ENCODE measurements at places on chromosomes 16 and 17.
A peak's percentile ranks its signal among the peaks of the same experiment; 100 is the strongest.

- no peak for DNase-seq
Measured at GRCh38 chr16:20675488-20676267, 21.8 kb downstream of the ACSM1 start.

GRCh38 chr16:11128211-11129141 lies 127.5 kb downstream of the SOCS1 start:
- no peak for DNase-seq

DNA sequence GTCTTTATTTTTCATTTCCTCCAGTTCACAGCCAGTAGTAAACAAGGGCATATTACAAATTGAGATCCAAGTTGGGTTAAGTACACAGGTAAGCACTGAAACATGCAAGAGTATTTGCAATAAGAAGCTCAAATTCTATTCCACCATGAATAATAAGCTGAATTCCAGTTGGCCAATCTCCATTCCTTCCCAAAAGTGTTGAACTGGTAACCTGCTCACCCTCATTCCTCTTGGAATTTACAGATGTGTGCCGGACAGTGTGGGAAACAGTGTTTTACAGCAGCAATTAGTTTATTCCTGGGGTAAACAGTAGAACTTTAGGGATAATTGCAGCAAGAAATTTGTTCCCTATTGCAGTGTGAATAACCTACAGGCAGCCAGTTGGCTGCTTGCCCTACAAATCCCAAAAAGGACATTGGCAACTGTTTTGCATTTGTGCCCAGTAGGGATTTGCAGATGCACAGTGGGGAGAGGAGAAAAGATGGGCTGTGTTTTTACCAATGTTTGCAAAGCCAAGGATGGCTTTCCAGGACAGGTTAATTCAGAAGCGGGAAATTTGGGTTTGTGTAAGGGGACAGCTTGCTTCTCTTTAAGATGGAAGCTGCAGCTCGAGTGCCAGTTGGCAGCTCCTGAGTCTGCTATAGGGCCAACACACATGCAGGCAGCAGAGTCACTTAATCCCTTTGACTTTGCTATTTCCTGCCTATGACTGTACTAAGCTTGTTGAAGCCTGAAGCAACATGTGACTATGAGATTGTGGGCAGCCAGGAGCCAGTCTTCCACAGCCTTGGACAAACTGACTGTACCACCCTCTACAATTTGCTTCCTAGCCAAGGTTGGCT lies 318.9 kb downstream of the MAP2K6 start:
- DNase-seq: no peak

DNA sequence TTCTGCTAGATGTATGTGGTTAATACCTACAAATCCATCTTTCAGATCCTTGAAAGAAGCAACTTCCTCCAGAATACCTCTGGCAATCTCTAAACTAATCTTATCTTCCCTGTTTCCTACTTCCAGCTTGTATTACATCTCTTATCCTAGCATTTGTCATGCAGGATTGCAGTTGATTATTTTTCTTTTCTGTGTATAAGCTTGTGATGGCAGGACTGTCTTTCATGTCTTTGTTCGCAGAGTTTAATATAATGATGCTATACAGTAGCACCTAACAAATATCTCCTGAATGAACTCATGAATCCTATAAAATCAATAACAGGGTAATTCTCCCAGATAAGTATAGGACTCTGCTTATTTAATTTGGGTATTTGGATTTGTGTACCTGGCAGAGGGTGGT lies 12.2 kb upstream of the UBE2G1 start:
- no peak for DNase-seq

GRCh38 chr17:19261426-19261825 lies 24.3 kb downstream of the EPN2 start:
- no peak for DNase-seq

DNA sequence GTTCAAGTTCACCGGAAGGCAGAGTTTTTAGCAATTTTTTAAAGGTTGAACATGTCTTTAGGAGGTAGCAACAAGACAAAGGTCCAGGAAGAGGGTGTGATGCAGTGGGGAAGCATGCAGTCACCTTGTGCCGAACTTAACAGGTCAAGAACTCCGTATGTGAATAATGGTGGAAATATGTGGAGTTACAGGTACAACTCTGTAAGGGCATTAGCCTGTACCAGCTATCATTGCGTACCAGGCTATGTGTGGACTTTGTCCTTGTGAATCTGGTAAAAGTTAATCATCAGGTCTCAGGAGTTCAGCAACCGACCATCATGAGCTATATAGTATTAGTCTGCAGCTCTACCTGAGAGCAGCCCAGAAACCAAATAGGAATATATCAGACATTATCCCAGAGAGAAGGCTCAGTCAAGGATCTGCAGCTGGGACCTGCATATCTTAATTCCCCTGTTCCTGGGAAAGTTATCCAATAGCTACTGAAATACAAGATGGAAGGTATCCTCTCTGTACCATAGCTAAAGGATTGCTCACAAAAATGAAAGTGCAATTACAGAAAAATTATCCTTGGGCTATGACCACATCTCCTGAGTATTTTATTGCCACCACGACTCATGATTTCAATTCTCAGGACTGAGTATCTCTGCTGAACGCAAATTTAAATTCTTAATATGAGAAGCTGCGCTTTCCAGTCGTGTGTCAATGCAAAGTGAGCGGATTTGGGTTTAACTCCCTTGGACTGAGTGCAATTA lies 469.3 kb downstream of the CDH13 start:
- DNase-seq: no peak

DNA sequence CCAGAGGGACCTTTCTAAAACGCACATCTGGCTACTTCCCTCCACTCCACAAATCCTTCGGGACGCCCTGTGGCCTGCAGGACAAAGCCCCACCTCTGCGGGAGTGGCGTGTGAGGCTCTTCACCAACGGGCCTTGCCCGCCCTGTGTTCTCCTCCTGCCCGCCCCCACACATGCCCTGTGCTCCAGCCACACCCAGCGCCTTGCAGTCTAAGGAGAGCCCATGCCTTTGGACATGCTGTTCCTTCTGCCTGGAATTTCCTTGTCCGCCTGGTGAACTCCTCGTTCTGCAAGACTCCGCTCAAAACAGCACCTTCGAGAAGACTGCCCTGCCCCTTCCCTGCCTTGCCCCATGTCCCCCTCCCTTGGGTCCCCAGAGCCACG lies 7.4 kb downstream of the ELOB start:
- no peak for DNase-seq

DNA sequence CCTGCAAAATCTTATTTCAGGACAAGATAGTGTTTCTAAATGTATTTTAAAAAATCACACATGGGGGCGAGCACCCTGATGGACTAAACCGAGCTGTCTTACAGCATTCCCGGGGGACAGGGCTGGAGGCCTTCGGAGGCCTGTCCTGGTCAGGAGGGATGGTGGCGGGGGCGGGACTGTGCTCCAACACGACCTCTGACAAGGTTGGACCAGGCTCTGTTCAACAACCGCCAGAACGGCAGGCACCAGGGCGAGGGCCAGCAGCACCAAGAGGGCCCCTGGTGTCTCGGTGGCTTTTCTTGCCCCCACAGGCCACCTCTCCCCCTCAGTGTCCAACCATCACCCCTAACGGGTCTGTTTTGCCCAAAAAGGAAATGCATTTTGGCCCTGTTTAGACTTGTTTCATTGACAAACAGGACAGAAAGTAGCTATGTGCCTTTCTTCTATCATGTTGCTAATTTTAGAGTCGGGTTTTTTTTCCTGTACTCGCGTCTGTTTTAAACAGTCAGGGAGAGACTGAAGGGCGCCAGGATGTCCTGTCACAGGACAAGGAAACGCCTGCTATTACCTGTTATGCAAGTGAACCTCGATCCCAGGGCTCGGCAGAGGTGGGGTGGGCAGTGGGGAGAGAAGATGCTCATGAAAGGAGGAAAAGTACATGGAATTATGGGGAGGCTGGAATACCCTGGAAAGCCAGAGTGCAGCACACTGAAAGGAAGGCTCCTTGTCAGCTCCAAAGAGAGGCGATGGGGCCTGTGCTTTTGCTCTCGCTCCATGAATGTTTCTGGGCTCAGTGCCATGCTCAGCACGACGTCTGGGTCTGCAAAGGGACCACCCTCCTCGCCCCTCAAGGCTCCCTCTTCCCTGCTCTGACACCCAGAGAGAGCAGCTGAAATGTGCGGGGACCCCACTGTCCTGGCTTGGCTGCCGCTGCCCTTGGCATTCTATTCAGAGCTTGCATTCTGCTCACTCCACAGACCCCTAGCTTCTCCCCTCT lies 11.9 kb downstream of the TMEM204 start:
- no peak for DNase-seq

- DNase-seq: no peak
Measured at GRCh38 chr16:25563700-25564099, 128.1 kb upstream of the HS3ST4 start.

- DNase-seq: peak; percentile 36
Measured at GRCh38 chr16:13919330-13919682, 648 bp upstream of the ERCC4 start.

DNA sequence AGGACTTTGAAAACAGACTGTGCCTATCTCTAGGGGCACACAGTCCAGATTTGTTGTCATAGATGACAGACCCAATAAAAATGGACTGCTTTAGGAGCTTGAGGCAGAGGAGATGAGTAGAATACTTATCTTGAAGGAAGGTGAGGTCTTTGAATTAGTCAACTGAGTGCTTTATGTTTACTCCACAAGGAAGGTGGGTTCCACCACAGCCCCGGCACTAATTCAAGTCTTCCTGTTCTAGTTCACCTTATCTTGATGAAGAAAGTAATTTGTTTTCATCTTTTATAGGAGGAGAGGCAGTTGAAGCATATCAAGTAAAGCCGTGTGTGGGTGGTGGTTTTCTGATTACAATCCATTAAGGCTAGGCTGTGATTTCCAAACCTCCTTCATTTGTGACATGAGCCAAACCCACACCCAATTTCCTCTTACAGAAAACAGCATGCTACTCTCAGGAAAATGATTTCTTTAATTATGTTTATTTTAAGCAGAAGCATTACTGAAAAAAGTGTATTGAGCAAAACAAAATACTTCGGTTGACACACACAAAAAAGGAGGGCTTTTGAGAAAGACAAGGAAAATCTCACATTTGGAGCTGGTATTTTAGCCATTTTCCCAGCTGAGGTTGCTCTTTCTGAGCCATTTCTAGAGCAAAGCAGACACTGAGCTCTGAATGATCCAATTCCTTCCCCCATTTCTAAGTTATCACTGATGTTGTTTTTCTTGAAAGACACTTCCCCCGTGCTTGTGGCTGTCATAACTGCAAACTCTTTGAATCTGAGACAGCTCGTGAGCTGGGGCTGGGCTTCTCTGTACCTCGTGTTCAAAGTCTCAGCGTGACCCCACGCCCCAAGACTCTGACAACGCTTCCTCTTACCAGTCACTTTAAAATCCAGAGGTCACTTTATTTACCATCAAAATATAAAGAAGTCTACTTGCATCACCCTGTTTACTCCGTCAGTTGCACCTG lies 35.4 kb downstream of the CDRT15 start:
- no peak for DNase-seq

DNA sequence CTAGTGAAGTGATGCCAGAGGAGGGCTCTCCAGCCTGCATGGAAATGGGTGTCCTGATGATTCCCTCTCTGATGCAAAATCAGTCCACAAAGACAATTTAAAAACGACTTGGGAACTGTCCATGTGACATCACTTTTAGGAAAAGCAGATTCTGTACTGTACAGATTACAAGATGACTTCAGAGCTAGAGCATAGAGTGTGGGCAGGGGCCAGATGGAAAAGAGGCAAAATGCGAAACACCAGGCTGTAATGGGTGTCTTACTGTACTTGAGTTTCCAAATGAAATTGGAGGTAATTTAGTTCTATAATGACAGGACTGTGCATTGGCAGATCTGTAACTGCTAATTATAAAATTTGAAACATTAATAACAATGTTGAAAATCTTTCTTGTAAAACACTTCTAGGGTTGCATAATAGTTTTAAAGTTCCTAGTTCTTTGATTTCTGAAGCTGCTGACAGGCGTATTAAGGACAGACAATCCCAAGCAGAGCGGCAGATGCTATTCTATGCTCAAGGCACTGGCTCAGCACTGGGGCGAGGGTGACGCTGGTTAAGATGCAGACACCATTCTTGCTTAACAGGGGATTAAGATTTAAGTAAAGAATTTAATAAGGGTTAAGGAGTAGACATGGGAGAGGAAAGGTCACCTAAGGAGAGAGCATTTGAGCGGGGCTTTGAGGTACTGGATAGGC lies 29.6 kb downstream of the OGFOD1 start:
- DNase-seq: no peak

GRCh38 chr17:53571342-53571741 lies 251.4 kb upstream of the KIF2B start:
- DNase-seq: no peak

GRCh38 chr17:29145289-29146073 lies 34.7 kb downstream of the MYO18A start:
- no peak for DNase-seq

DNA sequence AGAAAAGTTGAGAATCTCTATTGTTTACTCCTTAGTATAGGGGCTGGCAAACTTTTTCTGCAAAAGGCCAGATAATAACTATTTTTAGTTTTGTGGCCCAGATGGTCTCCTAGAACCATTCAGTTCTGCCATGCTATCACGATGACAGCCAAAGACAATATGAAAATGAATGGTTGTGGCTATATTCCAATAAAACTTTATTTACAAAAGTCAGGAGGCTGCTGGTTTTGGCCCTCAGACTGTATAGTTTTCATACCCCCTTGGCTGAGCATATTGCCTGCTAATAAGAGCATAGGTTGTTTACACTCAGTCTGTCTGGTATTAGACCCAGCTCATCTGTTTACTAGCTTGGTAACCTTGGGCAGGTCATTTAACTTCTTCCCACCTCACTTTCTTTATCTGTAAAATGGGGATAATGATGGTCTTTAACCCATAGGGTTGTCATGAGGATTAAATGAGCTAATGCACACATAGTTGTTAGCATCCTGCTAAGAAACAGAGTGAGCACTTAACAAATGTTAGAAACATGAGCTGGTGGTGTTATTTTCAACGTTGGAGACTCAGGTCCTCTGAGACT lies 156.3 kb downstream of the MSI2 start:
- no peak for DNase-seq

GRCh38 chr17:77735081-77735565 lies 223.4 kb upstream of the TNRC6C start:
- DNase-seq: no peak

DNA sequence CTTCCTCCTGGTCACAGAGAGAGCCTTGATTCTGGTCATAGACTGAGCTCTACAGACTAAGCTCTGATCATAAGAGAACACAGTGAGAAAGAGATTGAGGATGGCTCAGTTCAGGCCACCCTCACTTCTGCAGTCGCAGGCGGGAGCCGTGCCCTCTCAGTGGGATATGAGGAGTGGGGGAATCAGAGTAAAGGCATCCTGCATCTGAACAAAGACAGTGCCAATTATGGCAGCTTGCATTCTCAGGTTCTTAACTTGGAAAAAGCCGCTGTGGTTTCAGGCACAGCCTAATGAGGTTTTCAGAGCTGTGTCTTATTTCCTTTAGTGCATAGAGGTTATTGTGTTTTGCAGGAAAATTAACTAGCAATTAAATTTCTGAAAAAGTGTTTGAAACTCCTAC lies 134.4 kb upstream of the NLRP1 start:
- no peak for DNase-seq

Measured in right renal pelvis (tissue), 4 donors.